ENCODE measurements at places on chromosomes 5 and 9.
A peak's percentile ranks its signal among the peaks of the same experiment; 100 is the strongest.

GRCh38 chr5:151030379-151030778 lies 10.0 kb downstream of the GPX3 start:
- H3K4me3 ChIP-seq, result no peak overlapping the region
- H3K27ac ChIP-seq, result no peak overlapping the region
- no peak for DNase-seq
- H3K36me3 ChIP-seq, result peaks cover 8% of the 10 kb centered on the region
- H3K27me3 ChIP-seq, result no peaks in the 10 kb centered on the region

GRCh38 chr9:99358668-99359067 lies 136.6 kb downstream of the SEC61B start:
- H3K4me3 ChIP-seq, result no peak overlapping the region
- H3K27me3 ChIP-seq, result peaks cover 47% of the 10 kb centered on the region
- DNase-seq, result no peak
- no peaks in the 10 kb centered on the region for H3K36me3 ChIP-seq

GRCh38 chr5:163106098-163106497 lies 331.3 kb upstream of the CCNG1 start:
- peaks cover 3% of the 10 kb centered on the region for H3K36me3 ChIP-seq
- DNase-seq, result no peak
- no peak overlapping the region for H3K27ac ChIP-seq
- no peaks in the 10 kb centered on the region for H3K27me3 ChIP-seq
- H3K4me3 ChIP-seq, result no peak overlapping the region

- peak overlapping the region; percentile 26 for H3K4me3 ChIP-seq
- no peak overlapping the region for H3K27ac ChIP-seq
- peaks cover 82% of the 10 kb centered on the region for H3K27me3 ChIP-seq
- DNase-seq, result no peak
Measured at GRCh38 chr5:141883892-141884318, 5.7 kb upstream of the PCDH1 start.

DNA sequence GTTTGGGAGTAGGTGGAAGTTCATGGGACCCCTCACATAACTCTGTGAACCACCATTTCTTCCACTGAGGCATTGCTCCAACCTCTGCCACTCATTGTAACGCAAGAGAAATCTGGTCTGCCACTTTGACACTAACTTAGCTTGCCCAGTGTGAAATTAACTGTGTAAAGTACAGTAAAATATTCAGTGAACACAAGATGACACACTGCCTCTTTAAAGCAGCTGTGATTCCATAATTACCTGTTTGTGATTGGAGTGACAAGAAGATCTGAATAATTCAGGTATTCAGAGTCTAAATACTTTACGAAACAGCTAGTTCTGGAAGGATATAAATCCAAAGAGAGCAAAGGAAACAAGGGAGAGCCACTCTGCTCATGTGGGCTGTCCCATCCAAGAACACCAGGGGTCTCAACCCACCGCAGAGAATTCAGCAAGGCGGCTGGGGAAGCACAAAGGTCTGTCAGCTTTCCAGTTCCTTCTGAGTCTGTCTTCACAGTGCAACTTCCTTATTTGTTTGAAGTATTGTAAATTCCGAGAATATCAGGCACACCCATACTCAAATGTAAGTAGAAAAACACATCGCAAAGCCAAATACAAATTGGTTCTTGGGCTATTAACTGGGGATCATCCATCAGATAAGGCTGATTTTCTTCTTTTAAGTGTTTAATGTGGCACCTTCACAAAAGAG lies 86.9 kb downstream of the GNAQ start:
- no peaks in the 10 kb centered on the region for H3K36me3 ChIP-seq
- H3K27ac ChIP-seq, result peak overlapping the region; percentile 15
- no peaks in the 10 kb centered on the region for H3K27me3 ChIP-seq
- H3K4me1 ChIP-seq, result peaks cover 68% of the 10 kb centered on the region
- peak overlapping the region; percentile 48 for H3K4me3 ChIP-seq
- DNase-seq, result no peak
